ELF-1 (cell line): ENCODE measurements at places on chromosomes 4 and X.
A peak's percentile ranks its signal among the peaks of the same experiment; 100 is the strongest.

DNA sequence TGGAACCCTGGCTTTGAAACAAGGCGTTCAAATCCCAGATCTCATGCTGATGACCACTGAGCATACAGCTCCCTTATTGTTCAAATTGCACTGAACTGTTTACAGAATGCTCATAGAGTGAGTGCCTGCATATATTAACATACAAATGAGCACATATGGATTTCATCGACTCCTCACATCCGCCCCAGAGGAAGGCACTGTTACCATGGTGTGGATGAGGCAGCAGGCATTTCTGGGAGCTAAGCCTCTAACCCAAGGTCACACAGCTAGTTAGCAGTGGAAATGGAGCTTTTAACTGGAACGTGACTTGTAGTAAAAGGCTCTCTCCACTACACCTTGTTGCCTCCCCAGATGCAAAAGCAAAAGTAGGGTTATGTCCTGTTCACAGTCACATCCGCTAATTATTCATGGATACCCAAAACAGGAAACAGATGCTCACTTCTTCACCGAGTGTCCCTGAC is 289.7 kb downstream of the STK32B start:
- no peak for DNase-seq

- peak; percentile 36 for DNase-seq
Measured at GRCh38 chrX:28625223-28625622, 38.0 kb downstream of the IL1RAPL1 start.

GRCh38 chr4:140374130-140374477 is 658 bp downstream of the SCOC start:
- no peak for DNase-seq

GRCh38 chr4:20284990-20285389 is 33.3 kb downstream of the SLIT2 start:
- DNase-seq: no peak

- no peak for DNase-seq
Measured at GRCh38 chr4:20353646-20354045, 101.9 kb downstream of the SLIT2 start.

DNA sequence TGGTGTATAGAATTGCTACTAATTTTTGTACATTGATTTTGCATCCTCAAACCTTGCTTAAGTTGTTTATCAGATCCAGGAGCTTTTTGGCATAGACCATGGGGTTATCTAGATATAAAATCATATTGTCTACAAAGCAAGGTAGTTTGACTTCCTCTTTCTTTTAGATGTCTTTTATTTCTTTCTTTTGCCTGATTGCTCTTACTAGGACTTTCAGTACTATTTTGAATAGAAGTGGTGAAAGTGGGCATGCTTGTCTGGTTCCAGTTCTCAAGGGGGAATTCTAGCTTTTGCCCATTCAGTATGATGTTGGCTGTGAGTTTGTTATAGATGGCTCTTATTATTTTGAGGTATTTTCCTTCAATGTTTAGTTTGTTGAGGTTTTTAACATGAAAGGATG is 187.9 kb upstream of the LCORL start:
- no peak for DNase-seq

DNA sequence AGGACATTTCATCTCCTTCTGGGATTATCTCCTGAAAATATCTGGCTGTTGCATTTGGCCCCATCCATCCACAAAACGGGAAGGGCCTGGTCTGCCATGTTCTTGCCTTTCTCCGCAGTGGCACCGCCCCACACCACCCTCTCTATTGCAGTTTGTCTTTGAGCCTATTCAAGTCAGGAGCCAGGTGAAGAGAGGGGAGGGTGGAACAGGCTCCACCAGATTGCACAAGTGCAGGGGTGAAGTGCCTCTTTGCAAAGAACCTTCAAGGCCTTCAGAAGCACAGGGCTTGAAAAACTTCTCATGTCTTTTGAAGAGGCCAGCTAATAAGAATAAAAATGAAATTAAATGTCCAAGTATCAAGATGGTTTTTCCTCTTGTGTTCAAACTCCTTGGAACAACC is 28.7 kb downstream of the RS1 start:
- no peak for DNase-seq

DNA sequence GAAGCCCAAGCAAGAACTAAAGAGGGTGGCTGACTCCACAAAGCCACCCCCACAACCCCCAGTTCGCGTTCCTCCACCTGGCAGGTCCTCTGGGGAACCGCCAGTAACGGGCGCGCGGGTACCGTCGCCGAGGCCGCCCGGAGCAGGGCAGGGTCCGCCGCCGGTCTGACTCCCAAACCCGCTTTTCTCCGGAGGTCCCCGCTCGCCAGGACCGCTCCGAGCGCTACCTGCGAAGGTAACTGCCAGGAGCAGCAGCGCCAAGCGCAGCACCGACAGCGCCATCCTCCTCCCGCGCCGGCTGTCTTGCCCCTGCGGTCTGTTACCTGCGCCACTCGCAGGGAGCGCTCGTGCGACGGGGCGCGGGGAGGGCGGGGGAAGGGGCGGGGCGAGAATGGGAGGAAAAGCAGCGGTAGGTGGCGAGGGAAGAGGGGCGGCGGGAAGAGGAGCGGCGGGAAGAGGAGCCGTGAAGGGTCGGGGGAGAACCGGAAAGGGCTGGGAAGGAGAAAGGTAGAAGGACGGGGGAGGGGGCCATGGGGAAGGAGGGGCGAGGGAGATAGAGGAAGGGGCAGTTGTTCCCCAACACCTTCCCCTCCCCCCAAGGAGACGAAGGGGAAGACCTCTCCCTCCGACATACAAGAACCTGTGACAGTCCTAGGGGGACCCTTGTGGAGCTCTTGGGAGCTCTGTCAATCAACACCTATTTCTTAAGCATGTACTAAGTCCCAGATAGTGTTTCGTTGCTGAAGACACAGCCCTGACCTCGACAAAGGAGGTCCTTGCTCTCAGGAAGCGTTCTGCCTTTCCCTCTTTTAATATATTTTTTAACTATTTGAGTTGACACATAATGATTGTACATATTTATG is at the start of gene SPINK2:
Gene SPINK2, minus strand, starts transcription at position 321 of the 863 bp plus-strand sequence. Its CDS starts 39 bp downstream, at position 282.
- peak; percentile 73 for DNase-seq

GRCh38 chrX:134764202-134764785 is 106.0 kb upstream of the PLAC1 start:
- DNase-seq: peak; percentile 56

DNA sequence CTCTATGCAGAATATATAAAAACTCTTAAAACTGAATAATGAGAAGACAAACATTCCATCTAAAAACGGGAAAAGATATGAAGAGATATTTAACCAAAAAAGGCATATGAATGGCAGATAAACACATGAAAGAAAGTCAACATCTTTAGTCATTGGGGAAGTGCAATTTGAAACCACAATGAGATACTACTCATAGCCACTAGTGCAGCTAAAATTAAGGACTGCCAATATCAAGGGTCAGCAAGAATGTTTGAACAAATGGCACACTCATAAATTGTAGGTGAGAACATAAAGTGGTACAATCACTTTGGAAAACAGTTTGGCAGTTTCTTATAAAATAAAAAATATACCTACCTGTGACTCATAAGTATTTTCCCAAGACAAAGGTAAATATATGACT is 534.9 kb upstream of the DIPK2B start:
- no peak for DNase-seq
